Cerebellar nuclear complex (tissue), 1 donor: ENCODE measurements at places on chromosomes 1 and 21.

DNA sequence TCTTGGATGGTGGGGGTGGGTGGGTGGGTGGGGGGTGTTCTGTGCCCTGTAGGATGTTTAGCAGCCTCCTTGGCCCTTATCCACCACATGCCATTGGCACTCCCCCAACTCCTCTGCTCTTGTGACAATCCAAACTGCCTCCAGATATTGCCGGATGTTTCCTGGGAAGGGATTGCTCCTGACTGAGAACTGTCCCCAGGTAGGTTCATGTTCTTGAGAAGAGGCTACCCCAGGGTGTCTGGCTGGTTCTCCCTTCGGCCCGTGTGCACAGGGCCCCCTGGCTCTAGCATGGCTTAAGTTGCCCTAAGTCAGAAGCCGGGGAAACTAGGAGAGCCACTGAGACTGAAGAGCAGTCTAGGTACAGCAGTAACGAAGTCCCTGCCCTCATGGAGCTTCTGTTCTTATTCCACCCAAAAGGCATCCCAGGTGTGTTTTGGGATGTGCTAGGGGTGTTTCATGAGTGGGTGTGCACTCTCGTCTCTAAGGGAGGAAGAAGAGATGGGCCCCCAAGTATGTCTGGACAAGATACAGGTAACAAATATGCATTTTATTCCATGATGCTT is 19.8 kb upstream of the THRAP3 start:
- DNase-seq: no peak

- DNase-seq: no peak
Measured at GRCh38 chr21:30463713-30464112, 16.5 kb downstream of the KRTAP19-1 start.

DNA sequence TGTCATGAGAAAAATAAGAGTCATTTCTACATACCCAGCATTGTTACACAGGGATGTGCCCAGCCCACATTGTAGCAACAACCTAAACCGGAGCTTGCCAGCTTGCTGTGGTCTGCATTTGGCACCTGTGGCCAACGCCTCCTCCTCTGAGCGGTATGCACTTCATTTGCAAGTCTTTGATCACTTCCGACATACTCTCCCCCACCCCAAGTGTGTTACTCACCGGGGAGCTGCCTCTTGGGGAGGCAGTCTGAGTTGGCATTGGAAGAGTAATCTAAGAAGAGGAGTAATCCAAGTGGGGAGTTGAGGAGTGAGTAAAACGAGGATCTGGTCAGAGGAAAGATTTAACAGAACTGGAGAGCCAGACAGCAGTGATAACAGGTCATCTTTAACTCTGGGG is 3.8 kb downstream of the BCL9 start:
- DNase-seq: no peak

GRCh38 chr21:23008601-23009202 is 2010.5 kb downstream of the NCAM2 start:
- no peak for DNase-seq

DNA sequence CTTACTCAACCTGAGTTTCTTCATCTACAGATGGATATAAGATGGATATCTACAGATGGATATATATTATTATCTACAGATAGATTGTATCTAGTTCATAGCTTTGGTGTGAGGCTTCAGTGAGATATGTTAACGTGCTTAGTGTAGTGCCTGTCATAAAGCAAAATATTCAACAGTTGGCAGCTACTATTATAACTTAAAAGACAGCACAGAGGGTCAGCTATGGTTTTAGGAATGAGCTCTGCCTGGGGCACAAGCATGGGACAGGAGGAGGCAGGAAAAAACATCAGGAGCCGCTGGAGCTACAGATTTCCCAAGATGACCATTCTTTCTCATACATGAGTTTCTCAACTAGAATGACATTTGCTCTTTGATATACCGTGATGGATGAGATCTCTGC is 1.3 kb upstream of the CYB5R1 start:
- no peak for DNase-seq

DNA sequence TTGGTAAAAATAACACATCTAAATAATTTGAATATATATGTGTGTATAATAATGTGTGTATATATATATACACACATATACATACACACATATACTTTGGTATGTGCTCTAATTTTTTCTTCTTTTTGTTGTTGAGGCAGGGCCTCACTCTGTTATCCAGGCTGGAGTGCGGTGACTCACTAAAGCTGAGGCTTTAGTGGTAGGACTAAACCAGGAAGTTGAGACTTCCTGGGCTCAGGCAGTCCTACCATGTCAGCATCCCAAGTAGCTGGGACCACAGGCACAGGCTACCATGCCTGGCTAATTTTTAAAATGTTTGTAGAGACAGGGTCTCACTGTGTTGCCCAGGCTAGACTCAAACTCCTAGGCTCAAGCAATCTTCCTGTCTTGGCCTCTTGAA is 46.7 kb upstream of the CXADR start:
- DNase-seq: no peak

- DNase-seq: no peak
Measured at GRCh38 chr1:93525431-93525830, 77.5 kb downstream of the FNBP1L start.

- DNase-seq: no peak
Measured at GRCh38 chr1:239448911-239449310, 62.5 kb downstream of the CHRM3 start.

- no peak for DNase-seq
Measured at GRCh38 chr1:80349218-80349617, 1342.7 kb upstream of the ADGRL4 start.

DNA sequence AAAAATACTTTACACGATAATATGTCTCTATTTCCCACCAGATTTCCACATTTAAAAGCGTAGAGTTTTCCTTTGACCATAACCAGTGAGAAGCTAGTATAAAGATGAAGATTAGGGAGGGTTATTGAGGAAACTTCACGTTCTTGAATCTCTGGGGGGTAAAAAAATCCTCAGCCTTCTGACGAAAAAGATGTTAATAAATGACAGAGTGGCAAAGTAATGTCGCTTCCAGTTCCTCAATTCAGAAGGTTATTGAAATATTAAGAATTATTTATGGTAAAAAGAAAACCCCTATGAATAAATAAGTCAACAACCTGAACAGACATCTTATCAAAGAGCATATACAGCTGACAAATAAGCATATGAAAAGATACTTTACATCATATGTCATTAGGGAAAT is 241.0 kb downstream of the GPATCH2 start:
- DNase-seq: no peak

DNA sequence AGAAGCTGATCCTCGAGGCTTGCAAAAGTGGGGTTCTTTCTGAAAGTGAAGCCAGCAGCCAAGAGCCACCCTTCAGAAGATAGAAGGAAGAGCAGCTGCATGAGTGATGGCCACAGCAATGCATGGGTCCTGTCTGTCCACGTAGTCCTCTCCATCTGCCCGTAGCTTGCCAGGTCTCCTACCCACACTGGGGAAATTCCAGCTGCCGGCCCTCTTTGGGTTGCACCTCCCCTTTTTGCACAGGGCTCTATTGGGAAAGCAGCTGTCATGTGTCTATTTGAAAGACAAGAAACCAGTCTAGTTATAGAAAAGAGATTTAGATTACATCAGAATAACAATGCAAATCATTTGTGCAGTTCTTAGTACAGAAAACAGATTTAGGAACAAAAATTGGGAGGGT is 204.4 kb downstream of the GIPC2 start:
- no peak for DNase-seq

GRCh38 chr1:245177071-245177900 is 22.5 kb downstream of the KIF26B start:
- no peak for DNase-seq

DNA sequence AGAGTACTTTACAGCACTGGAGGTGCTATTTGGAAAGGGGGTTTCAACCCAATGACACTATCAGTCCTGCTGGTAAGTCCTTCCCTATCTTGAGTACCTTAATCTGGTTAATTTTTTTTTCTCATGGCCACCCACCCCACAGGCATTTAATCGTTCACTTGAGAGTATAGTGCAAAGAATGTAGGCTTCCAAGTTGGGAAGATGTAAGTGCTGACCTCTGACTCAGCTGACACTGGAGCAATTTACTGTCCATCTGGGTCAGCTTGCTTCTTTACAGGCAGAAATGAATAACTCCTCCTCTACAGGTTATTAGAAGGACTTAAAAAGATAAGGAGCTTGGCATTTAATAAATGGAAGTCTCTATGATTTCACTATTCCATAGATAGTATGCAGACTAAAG is 89.6 kb downstream of the AK5 start:
- DNase-seq: no peak
